ENCODE measurements at places on chromosomes 12 and 14.

GRCh38 chr12:38056701-38057689 lies 259.6 kb upstream of the ALG10B start:
- no peak for DNase-seq

GRCh38 chr12:76863837-76864236 lies 15.0 kb downstream of the CSRP2 start:
- DNase-seq = no peak

DNA sequence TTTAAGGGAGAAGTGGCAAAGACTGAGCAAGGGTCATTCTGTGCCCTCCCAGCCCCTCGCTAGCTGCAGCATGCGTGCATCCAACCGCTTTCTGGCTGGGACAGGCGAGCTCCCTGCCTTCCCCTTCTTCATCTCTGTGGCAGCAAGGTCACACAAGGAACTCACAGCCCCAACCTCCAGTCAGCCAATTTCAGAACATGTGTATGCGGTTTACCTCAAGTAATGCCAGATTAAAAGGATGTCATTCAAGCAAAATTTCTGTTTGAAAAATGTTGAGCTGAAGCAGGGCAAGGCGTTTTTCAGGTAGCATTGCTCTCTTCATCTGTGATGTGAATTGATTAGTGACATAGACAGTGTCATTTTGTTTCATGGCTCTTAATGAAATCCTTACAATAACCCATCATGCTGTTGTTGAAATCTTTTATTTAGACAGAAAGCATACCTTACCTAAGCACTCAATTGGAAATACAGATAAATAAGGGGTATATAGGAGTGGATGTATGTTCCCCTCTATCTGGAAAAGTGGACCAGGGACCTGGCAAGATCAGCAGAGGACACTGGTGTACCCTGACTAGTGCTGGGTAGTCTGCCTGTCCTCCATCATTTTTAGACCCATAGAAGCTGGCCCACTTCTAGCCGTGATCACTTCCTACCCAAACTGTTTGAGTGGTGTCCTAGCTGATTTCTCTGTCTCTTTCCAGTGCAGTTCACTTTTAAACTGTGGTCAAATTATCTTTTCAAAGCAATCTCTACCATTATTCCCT lies 82.8 kb upstream of the NEDD1 start:
- DNase-seq = no peak

- no peak for DNase-seq
Observed at GRCh38 chr14:76015668-76016067, 30.1 kb downstream of the IFT43 start.

GRCh38 chr14:68571114-68571591 lies 221.7 kb downstream of the ZFP36L1 start:
- no peak for DNase-seq

DNA sequence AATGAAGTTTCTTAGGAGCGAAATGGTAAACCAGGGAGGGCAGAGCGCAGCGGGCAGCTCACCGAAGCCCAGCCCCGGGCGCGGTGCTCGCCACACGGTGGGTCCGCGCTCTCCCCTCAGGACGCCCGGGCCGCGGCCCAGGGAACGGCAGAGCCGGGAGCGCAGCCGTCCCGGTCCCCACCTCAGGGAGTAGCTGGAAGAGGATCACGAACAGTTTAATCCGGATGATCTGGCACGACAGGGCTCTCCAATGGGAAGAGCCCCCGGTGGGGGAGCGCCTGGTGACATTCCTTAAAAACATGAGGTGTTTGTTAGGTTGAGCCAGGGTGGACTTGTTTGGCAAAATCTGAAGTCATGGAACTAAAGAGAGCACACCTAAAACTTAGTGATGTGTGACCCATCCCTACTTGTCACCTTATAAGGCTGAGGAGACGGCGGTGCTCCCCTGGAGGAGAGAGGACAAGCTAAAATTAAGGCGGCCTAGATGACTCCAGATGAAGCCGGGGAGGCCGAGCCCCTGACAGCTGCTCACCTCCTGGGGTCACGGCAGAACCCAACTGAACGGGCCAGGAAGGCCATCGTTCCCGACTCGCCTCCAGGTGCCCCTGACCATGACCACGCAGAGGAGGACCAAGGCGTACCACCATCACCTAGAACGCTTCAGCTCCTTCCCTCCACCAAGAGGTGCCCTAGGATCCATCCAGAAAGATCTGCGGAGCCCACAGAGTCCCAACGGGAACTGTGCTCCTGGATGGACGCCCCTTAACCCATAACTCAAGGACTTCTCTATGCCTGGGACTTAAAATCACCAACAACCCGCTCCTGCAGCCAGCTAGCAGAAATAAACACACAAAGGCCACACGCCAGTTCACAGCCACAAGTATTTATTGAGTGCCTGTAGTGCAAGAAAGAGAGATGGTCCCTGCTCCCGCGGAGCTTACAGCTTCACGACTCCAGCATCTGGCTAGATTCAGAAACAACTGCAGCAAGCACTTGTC lies 866 bp upstream of the PITPNM2 start:
- DNase-seq = peak; percentile 67

DNA sequence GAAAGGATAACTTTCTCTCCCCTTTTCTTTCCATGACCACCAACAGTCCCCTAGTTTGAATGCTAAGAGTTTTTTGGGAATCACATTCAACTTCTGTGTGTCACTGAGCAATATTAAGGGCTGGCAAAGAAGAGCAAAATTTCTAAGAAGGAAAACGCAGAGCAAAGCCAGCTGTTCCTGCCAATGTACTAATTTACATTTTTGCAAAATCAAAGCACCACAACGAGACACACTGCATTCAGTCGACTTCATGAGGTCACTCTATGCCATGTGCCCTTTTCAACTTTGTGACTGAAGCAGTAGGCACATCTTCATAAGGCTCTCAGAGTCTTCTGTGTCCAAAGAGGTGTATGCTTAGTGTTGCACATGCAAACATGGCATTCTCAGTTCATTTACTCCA lies 66.4 kb downstream of the PTPRR start:
- DNase-seq = no peak

DNA sequence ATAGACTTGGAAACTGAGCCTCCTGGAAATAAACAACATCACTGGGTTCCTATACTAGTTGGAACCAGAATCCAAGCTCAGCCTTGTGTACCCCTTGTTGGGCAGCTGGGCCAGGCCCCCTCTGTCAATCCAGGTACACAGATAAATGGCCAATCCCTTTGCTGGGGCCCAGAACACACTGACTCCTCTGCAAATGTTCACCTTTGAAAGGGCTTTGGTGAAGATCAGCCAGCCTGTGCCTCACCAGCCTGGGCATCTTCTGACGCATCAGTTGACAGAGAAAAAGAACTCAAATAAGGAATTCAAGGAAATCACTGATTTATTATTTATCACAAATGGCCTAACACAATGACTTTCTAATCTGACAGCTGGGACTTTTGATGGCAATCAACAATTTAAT lies 1090.2 kb downstream of the BCL11B start:
- no peak for DNase-seq

GRCh38 chr14:99030454-99030853 lies 241.5 kb downstream of the BCL11B start:
- DNase-seq = no peak

DNA sequence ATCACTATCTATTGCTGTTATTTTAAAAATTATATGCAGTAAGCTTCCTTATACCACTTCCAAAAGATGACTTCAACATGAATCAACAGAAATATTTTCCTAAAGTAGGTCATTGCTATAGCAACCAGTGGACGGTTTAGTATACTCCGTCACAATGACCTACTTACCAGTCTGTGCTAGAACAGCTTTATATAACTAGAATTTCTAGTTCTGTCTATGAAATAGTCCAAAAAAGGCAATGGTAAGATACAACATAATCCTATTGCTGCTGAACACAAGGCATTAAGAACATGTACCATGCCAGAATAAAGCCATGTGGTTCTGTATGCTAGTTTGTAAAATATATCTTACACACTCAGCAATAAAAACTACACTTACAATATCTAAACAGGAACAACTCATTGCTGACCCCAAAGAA lies 40.7 kb upstream of the MTERF2 start:
- DNase-seq = no peak

DNA sequence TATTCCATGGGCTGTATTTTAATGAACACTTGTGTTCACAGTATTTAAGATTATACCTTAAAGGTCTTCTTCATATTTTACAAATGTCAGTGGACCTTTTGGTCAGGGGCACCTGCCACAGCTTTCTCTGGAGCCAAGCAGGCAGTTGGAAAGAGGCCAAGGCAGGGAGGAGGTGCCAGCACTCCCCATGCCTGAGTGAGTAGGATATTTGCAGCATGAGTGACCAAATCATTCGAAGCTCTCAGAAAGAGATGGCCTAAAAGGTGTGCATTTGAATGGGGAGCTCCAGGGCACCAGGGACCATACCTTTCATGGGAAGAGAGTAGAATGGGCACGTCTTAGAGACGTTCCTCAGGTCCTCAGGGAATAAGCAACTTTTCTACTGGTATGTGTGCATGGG lies 121.6 kb downstream of the GPR135 start:
- no peak for DNase-seq

DNA sequence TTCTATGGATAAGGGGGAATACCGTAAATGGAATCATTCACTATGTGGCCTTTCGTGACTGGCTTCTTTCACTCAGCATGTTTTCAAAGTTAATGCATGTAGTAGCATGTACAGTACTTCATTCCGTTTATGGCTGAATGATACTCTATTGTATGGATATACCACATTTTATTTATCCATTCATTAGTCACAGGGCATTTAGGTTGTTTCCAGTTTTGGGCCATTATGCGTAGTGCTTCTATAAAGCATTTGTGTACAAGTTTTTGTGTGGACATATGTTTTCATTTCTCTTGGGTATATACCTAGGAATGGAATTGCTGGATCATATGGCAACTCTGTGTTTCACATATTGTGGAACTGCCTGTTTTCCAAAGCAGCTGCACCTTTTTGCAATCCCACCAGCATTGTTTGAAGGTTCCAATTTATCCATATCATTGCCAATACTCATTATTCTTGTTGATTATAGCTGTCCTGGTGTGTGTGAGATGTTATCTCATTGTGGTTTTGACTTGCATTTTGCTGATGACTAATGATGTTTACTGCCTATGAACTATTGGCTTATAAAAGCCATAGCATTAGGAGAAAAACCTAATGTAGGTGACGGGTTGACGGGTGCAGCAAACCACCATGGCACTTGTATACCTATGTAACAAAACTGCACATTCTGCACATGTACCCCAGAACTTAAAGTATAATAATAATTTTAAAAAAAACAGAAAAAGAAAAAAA lies 45.5 kb downstream of the ATF7IP start:
- DNase-seq = no peak

- DNase-seq = peak; percentile 56
Observed at GRCh38 chr12:55720894-55721444, 776 bp downstream of the RDH5 start.

DNA sequence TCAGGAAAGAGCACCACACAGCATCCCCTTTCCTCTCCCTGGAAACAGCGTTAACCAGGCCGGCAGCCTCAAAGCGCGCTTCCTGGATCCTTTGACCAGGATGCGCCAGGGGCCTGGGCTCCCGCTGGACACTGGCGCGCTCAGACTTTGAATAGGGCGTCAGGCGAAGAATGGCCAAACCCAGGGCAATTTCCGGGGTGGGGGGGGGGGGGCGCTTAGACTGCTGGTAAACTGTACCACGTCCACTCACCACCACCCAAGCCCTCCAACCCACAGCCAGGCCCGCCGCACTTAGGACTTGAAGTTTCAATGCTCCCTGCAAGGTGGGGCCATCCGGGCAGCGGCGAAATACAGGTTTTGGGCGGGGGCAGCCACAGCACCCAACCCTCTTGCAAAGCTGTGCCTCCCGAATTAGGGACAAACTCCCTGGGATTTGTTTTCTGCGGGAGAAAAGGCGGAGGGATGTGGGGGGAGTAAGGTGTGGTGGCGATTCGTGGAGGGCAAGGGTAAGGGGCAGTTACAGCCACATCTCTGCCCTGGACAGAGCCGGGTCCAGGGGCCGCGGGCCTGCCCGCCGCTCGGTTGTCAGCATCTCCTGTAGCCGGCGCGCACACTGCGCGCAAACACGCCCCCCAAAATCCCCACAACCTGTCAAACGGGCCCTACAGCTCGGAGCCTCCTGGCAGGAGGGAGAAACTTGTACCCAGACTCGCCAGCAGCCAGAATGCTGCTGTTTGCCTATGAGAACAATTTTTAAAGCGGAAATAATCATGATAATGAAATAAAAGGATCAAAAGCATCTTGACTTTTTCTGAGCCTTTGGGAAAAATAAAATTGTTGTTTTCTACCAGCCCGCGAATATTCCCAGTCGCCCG lies 958 bp downstream of the RTN1 start:
- peak; percentile 69 for DNase-seq

DNA sequence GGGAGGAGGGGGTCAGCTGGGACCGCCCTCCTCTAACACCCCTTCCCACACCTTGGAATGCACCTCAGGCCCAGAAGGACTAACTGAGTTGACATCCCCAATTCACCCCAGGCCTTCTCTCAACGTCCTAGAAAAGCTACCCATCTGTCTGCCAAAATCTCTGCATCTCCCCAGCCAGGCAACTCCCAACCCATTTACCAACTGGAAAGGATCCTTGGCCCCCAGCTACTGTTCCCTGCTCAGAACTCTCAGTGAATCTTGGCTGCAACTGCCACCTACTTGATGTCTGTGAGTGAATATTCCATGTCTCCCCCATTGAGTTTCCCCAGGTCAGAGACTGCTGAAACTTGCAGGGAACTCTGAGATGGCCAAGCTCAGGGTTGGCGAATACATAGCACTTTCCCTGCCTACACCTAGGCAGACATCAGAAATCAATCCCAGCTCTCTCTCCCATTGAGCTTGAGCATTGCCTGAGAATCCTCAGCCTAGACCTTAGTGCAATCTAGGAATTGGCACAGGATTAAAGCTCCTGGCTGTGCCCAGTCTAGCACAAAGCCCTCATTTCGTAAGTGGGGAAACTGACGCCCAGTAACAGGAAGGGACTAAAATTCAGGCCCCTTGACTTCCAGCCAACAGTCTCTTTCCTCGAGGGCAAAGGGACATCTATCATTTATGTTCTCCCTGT lies 71.9 kb upstream of the NCOR2 start:
- DNase-seq = no peak

- DNase-seq = peak; percentile 69
Observed at GRCh38 chr12:59403259-59403932, 192.4 kb upstream of the SLC16A7 start.

- DNase-seq = no peak
Observed at GRCh38 chr14:26187996-26188620, 409.7 kb downstream of the NOVA1 start.

- no peak for DNase-seq
Observed at GRCh38 chr12:65814038-65814437, 10.2 kb upstream of the HMGA2 start.

DNA sequence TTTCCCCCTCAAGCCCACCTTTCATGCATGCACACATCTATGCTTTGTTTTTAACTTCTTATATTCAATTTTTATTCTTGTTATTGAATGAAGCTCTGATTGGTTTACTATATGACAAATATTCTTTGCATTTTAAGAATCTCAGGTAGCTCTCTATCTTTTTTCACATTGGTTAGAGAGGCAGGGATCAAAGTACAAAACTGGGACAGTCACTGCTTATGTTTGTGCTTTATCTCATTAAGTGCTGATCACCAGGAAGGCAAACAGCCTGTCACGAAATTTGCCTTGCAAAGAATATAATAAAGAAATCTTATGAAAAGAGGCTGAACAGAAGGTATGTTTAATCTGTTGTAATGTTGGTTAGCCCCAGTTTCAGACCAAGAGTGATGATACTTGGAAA lies 29.7 kb upstream of the INSM2 start:
- no peak for DNase-seq
